ENCODE measurements at places on chromosomes 13 and 19.

DNA sequence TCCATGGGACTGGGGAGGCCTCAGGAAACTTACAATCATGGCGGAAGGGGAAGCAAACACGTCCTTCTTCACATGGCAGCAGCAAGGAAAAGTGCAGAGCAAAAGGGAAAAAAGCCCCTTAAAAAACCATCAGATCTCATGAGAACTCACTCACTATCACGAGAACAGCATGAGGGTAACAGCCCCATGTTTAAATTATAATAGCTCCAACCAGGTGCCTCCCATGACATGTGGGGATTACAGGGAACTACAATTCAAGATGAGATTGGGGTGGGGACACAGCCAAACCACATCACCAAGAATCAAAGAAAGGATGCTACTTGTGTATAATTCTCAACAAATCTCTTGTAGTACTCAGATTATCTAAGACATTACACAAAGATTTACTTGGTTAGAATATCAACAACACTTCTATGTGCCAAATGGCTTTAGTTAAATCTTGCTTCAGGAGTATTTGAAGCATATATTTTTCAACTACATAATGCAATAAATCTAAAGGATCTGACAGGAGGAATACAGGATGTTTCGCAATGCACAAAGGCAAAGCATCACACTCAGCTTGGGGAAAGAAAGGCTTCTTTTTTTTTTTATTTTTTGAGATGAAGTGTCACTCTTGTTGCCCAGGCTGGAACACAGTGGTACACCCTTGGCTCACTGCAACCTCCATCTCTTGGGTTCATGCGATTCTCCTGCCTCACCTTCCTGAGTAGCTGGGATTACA lies 180.0 kb downstream of the LHFPL6 start:
- H3K36me3 ChIP-seq, result no peaks in the 10 kb centered on the region
- H3K27ac ChIP-seq, result no peak overlapping the region
- H3K4me1 ChIP-seq, result no peaks in the 10 kb centered on the region
- no peak for DNase-seq
- no peak overlapping the region for H3K4me3 ChIP-seq

GRCh38 chr19:280541-281009 lies 10.6 kb downstream of the PLPP2 start:
- no peaks in the 10 kb centered on the region for H3K4me1 ChIP-seq
- no peaks in the 10 kb centered on the region for H3K36me3 ChIP-seq

DNA sequence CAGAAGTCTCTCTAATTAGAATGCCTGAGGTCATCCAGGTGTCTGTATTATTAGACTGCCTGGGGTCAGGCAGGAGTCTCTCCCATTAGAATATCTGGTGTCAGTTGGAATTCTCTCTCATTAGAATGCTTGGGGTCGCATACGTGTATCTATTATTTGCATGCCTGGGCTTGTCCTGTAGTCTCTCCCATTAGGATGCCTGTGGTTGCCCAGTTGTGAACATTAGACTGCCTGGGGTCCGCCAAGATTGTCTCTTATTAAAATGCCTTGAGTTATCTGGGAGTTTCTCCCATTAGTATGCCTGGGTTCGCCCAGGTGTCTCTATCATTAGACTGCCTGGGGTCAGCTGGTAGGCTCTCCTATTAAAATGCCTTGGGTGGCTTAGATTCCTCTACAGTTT lies 1494.7 kb downstream of the UQCRFS1 start:
- H3K4me1 ChIP-seq, result no peaks in the 10 kb centered on the region
- H3K27me3 ChIP-seq, result no peaks in the 10 kb centered on the region
- DNase-seq, result no peak
- H3K27ac ChIP-seq, result no peak overlapping the region

- H3K36me3 ChIP-seq, result peaks cover 28% of the 10 kb centered on the region
- peak overlapping the region; percentile 79 for H3K4me3 ChIP-seq
- no peaks in the 10 kb centered on the region for H3K27me3 ChIP-seq
- H3K27ac ChIP-seq, result peak overlapping the region; percentile 92
- no peak for DNase-seq
Measured at GRCh38 chr19:51691074-51691583, 2.0 kb upstream of the SPACA6 start.

DNA sequence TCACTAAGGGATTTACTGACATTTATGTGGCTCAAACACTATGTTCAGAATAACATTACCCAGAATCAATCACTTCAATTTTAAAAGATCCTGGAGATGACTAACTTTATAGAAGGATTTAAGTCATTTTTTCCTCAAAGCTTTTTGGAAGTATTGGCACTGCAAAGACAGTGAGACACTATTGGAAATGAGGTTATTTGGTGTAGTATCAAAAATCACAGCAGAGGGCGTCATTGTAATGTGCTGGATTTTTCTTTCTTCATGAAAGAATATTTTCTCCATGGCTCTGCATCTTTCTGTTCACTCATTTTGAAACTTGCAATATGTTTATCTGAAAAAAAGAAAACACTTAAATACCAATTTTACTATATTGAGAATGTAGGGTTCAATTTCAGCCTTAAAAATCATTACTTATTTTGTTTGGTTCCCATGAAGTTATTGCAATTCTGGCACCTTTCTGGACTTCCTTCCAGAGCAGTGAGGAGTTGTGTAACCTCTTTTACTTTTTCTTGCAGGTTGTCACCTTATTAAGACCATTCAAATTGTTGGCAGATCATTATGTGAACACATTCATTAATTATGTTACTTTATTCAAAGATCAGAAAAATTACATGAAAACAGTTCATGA lies 3.7 kb upstream of the CSNK1A1L start:
- no peak overlapping the region for H3K27ac ChIP-seq
- DNase-seq, result no peak
- H3K36me3 ChIP-seq, result no peaks in the 10 kb centered on the region
- no peaks in the 10 kb centered on the region for H3K27me3 ChIP-seq
- H3K4me3 ChIP-seq, result no peak overlapping the region
- peaks cover 10% of the 10 kb centered on the region for H3K4me1 ChIP-seq

GRCh38 chr19:58477130-58477529 lies 978 bp downstream of the ZNF446 start:
- peak overlapping the region; percentile 78 for H3K4me3 ChIP-seq
- H3K27ac ChIP-seq, result no peak overlapping the region
- peaks cover 7% of the 10 kb centered on the region for H3K4me1 ChIP-seq
- H3K27me3 ChIP-seq, result no peaks in the 10 kb centered on the region
- peaks cover 11% of the 10 kb centered on the region for H3K36me3 ChIP-seq
- DNase-seq, result no peak

All from esophagus squamous epithelium (tissue), 5 donors.